SK-N-DZ (cell line): ENCODE measurements at places on chromosomes 2 and 18.

DNA sequence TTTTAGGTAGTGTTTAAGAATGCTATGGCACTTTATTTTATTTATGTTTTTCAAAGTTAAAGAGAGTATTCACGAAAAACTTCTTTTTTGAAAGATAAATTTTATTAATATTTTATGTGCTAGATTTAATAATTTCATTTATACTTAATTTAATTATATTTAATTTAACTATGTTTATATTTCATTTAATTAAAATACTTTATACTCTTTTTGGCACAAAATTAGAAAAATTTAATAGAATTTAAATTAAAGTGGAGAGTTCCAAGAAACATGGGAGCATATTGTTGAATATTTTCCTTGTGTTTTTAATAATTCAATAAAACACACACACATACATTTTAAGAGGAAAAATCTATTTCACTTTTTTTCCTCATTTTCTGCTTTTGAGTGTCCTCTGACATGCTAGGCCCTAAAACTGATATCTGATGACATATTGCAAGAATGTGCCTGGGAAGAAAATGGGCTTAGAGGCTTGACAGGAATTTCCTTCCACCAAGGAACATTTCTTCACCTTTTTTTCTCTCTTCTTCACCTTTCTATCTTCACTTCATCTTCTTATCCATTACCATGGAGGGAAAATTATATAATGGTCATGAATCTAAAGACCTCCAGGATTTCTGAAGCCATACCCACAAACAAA, 15.4 kb downstream of the ARHGAP28 start:
- no peak for DNase-seq

- DNase-seq: no peak
These were observed 20.3 kb downstream of the LIMS1 start for GRCh38 chr2:108554528-108554927.

DNA sequence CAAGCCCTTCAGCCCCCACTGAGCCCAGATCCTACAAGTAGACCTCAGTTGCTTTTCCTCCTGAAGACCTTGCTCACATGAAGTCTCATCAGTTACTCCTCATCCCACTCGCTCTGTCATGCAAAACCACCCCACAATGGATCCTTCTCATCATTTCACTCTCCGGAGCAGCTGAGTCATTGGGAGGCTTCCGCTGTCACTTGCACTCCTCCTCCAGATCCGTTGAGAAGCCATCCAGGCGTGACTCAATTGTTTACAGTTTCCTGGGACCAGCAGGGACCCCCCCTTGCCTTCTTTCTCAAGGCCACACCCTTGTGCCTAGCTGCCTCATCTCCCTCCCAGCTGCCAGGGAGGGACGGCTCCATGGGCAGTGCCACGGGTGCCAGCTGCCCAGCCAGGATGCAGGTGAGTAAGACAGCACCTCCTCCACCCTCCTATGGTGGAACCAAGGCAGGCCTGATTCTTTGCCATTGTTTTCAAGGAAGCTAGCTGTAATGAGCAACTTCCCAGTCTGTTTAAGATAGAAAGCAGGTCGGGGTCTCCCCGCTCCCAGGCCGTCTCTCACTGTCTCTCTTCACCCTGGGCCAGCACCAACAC, 16.3 kb downstream of the GPR55 start:
- DNase-seq: no peak

GRCh38 chr2:186617771-186618170, 27.9 kb downstream of the ITGAV start:
- DNase-seq: no peak

DNA sequence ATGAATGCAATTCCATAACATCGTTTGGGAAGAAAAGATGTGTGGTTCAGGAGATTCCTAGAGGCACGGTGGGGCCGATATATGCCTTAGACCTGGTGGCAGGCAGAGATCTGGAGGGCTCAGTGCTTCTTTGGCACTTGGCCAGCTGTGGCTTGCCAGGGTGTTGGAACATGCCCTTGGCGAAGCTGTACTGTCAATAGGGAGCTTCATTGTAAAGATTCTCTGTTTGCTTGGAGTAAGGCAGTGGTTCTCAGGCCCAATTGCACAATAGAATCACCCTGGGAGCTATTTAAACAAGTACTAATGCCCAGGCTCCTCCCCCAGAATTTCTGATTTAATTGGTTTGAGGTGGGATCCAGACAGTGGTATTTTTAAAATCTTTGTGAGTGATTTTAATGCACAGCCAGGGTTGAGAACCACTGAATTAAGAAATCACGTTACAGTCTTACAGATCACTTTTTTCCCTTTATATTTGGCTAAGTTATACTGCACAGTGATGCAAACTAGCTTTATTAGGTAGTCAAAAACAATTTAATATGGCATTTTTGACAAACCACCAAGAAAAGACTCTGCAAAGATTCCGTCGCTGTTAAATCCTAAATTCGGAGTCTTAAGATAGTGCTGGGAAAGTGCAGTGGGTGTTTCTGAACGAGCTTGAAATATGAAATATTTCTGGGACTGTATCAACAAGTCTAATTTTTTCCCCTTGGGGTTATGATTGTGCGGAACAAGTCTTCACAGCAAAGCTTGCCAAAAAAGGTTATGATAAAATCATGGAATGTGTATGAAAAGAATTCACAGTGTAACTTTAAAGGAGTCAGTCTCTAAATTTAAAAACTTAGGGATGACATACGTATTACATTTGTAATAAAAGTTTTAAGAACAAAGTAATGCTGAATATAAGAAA, 78.0 kb downstream of the CRIM1 start:
- no peak for DNase-seq

DNA sequence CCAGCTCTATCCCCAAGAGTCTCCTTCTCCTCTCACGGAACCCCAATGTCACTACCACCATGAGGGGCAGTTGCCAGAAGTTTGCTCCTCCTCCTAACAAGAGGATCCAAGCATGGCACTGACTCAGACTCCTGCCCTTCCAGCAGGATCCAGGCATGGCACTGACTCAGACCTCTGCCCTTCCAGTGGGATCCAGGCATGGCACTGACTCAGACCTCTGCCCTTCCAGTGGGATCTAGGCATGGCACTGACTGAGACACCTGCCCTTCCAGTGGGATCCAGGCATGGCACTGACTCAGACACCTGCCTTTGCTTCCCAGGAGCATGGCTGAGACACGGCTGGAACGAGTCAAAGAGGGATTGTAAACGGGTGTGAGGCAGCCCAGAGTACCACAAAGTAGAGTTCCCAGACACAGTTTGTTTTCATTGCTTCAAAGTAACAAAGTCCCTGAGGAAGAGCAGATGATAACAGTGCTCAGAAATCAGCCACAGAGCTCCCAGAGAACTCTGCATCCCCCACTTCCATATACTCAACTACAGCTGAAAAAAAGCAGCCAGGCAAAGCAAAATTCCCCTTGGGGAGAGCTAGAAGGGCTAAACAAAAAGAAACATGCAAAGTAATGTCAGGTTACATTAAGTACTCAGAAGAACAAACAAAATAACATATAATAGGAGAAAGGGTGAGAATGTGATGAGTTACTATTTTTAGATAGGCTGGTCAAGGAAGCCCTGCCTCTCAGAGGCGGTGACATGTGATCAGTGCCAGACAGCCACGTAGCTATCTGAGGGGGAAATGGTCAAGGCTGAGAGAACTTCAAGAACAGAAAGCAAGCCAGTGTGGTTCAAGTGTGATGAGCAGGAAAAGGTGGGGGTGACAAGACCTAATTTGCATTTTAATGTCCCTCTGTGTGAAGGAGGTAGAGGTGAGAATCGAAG, 3.0 kb downstream of the BUB1 start:
- DNase-seq: no peak

DNA sequence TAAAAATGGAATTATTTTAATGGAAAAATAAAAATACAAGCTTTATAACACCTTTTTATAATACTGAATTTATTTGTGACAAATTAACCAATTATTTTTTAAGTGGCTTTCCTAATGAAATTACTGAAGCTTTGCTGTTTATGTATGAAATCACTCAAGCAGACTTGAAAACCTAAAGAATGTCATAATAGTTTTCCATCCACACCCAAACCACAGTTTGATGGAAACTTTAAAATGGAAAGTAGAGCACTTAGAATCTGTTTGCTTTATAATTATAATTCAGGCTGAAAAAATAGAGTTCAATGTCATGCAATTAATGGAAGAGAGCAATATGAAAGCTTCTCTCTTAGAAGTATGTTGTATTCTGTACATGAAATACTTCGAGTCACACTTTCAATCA, 31.6 kb upstream of the WDR75 start:
- DNase-seq: no peak

DNA sequence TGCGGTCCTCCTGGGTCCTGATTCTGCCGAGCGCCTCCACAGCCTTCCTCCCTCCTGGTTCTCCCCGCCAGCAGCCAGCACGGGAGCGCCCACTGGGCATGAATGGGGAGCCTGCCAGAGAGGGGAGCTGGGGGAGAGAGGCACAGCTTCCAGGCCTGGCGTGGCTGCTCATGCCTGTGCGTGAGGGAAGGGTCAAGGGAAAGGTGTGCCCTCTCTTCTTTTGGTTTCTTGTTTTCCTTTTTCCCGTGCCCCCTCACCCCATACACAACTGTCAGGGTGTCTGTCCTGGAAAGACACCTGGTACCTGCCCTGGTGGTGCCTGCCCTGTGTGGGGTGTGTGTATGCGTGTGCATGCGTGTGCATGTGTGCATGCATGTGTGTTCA, 4.7 kb upstream of the NEURL3 start:
- no peak for DNase-seq

GRCh38 chr2:62870966-62871365, 165.5 kb downstream of the EHBP1 start:
- DNase-seq: no peak

DNA sequence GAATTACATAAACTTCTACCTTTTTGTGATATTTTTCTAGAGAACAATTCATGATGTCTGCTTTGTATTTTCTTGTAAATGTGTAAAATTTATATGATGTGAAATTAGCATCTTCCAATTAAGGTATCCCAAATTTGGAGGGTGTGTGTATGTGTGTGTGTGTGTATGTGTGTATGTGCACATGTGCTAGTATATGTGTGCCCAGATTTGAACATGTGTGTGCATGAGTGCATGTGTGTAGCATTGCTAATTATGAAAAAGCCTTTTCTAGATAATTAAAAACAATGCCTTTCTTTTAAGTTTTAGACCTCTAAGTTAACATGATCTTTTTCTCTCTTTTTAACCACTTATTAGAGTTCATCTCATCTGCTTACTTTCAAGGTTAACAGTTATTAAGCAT, 208.0 kb upstream of the SPOPL start:
- DNase-seq: no peak

- DNase-seq: no peak
These were observed 95.0 kb downstream of the NR4A2 start for GRCh38 chr2:156237558-156237957.

GRCh38 chr18:38752430-38752829, 1186.8 kb upstream of the CELF4 start:
- DNase-seq: no peak

DNA sequence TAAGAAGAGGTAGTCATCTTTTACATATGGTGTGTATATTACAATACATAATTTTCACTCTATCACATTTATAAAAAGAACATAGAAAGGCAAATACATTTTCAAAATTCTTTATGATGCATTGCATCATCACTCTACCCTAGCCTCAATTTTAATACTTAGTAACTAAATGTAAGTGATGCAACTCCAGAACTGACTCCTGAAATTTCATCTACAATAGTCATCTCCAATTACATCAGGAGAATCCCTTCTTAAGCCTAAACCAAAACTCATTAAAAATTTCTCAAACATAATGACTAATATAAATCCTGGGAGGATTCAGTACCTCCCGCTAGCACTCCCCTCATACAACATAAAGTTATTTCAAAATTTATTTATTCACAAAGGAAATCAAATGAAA, 15.9 kb downstream of the TMX3 start:
- no peak for DNase-seq

GRCh38 chr2:26316041-26316440, 29.9 kb upstream of the SELENOI start:
- no peak for DNase-seq

GRCh38 chr2:238914648-238915015, 66.7 kb downstream of the TWIST2 start:
- no peak for DNase-seq

- DNase-seq: peak; percentile 99
These were observed at the start of gene RND3 for GRCh38 chr2:150487537-150488429. Gene RND3, minus strand, starts transcription at chr2:150487667. Its CDS starts 250 bp downstream, at chr2:150487417.

DNA sequence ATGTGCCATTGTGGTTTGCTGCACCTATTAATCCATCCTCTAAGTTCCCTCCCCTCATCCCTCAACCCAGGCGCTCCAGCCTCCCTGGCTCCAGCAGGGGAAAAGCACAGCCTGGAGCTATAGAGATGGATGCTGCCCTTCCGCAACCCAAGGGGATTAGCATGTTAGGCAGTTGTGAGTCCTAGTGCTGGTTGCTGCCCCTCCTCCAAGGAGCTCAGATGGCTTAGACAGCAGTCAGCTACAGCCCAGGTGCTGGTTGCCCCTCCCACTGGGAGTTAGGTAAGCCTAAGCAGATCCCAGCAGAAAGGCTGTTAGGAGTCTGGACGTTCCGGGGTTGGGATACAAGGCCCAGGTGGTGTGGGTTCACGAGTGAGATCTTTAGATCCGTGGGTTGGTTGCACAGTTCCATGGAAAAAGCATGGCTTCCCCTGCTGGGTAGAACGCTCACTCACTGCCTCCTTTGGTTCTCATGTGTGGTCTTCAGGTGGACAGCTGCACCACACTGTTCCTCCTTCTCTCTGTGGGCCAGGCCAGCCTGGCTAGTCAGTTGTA, 446.1 kb downstream of the ZNF804A start:
- DNase-seq: no peak

- DNase-seq: no peak
These were observed 26.5 kb upstream of the ERICH2 start for GRCh38 chr2:170743530-170744239.

DNA sequence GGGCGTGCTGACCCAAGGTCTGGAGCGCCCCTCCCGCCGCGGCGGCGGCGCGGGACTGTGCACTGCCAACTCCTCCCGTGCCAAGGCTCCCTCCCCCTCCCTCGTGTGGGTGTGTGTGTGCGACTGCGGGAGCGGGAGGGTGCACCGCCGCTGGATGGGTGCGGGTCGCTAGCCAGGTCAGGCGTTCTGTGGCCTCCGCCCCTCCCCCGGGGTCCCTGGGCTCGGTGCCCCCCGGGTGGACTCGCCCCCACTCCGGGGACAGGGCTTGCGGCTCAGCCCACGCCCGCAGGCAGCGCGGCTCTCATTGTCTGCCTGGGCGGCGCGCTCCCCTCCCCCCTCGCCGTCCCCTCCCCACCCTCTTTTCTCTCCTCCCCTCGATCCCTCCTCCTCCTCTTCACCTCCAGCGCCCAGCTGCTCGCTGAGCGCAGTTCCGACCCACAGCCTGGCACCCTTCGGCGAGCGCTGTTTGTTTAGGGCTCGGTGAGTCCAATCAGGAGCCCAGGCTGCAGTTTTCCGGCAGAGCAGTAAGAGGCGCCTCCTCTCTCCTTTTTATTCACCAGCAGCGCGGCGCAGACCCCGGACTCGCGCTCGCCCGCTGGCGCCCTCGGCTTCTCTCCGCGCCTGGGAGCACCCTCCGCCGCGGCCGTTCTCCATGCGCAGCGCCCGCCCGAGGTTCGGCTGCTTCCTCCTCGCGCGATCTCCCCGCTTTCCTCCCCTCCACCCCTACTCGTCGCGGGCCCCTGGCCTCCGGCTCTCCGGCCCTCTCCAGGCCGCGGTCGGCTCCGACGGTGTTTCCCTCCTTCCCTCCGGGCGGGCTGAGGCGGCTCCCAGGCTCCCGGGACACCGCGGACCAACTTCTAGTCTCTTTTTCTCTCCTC, at the start of gene GATA6:
TSS of gene GATA6 (plus strand) at position 579 of the 878 bp plus-strand sequence. CDS start 1,556 bp downstream, outside the sequence.
- DNase-seq: peak; percentile 52

GRCh38 chr2:240704651-240705050, 13.0 kb downstream of the AQP12A start:
- DNase-seq: no peak

- DNase-seq: no peak
These were observed 174.0 kb upstream of the SLC8A1 start for GRCh38 chr2:40625849-40626248.
